ENCODE measurements at places on chromosomes 3 and 15.

DNA sequence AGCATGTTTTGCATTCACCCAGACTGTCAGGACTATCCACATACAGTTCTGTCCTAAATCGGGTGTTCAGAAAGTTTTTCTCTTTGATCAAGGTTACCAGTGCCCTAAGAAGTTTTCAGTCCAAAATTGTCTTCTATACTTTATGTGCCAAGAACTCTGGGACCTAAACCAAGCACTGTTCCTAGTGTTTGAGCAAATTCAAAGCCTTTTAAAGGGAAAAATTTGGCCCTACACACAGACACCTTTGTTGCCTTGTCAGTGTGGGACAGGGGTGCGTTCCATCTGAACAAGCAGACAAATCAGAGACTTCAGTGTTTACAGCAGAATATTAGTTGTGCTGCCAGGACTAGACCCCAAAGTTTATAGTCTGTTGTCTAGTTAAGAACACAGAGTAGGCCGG lies 50.6 kb downstream of the DGKG start:
- DNase-seq = no peak

DNA sequence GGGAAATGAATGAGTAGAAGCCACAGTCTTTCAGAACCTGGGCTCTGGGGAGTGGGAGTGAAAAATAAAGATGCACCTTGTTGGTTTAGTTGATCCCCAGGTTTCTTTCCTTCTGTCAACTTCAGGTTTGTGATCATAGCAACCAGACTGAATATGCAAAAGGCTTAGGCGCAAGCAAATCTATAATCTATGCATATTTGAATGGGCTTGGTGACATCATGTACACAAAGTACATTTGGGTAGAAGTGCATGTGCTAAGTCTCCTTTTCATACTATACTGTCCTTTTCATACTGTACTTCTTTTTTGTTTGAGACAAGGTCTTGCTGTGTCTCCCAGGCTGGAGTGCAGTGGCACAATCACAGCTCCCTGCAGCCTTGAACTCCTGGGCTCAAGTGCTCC lies 132.4 kb upstream of the C2CD4B start:
- no peak for DNase-seq

DNA sequence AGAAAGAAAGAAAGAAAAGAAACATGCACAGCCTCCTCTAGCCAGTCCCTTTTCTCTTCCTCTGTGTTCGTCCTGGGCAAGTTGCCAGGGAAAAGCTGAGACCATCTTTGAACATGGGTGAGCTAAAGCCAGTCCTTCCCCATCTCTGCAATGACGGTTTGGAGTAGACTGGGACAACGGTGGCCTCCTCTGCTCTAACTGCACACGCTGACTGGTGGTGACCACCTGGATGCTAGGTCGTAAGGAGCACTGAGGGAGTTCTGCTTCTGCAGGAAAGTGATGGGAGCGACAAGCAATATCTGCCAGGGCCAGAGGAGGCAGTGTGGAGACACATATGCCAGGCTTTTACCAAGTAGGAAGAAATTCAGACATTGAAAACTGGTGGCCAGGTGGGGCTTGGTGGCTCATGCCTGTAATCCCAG lies 111.7 kb downstream of the NUP210 start:
- peak; percentile 9 for DNase-seq

- no peak for DNase-seq
These were observed 21.6 kb downstream of the ACSBG1 start for GRCh38 chr15:78212546-78213424.

GRCh38 chr3:195077611-195078540 lies 193.1 kb downstream of the XXYLT1 start:
- no peak for DNase-seq

GRCh38 chr3:149327156-149327555 lies 6.3 kb downstream of the TM4SF18 start:
- no peak for DNase-seq

DNA sequence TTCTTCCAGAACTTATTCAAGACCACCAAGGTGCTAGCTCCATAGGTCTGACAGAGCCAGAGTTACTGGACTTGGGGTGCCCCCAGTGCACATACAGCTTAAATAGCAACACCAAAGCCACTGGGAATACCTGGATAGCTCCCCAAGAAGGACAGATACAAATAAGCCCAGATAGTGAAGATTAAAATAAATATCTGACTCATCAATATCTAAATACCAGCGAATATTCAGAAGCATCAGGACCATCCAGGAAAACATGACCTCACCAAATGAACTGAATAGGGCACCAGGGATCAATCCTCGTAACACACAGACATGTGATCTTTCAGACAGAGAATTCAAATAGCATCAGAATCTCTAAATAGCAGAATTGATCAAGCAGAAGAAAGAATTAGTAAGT lies 931.6 kb downstream of the OTOL1 start:
- no peak for DNase-seq

- no peak for DNase-seq
These were observed 141.1 kb downstream of the PTPRG start for GRCh38 chr3:61702453-61702852.

- no peak for DNase-seq
These were observed 70.5 kb downstream of the PBRM1 start for GRCh38 chr3:52615166-52615565.

- no peak for DNase-seq
These were observed 44.3 kb downstream of the ATP1B3 start for GRCh38 chr3:141920701-141921100.

- no peak for DNase-seq
These were observed 3.9 kb upstream of the MAP1A start for GRCh38 chr15:43513550-43513949.

GRCh38 chr3:67685499-67685898 lies 31.1 kb upstream of the SUCLG2 start:
- no peak for DNase-seq

- DNase-seq = peak; percentile 58
These were observed 89.7 kb downstream of the AQP9 start for GRCh38 chr15:58227706-58228543.

- no peak for DNase-seq
These were observed 3.5 kb upstream of the ITGB5 start for GRCh38 chr3:124890573-124891190.

GRCh38 chr3:186540221-186540834 lies 3.9 kb downstream of the CRYGS start:
- peak; percentile 89 for DNase-seq

DNA sequence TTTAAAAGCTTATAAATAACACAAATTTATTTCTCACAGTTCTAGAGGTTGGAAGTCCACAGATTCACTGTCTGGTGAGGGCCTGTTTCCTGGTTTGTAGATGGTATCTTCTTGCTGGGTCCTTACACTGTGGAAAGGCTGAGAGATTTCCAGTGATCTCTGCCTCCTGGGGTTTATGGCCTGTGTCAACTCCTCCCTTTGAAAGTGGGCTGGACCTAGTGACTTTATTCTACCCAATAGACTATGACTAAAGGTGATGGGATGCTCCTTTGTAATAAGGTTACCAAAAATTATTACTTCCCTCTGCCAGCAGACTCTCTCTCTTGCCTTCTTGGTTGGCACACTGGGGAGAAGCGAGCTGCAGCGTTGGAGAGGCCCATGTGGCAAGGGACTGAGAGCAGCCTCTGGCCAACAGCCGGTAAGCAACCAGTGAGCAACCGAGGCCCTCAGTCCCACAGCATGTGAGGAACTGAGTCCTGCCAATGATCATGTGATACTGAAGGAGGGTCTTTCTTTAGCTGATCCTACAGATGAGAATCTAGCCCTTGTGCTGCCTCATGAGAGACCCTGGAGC lies 14.0 kb upstream of the COPG1 start:
- DNase-seq = no peak

- DNase-seq = no peak
These were observed 267.0 kb downstream of the ZBTB20 start for GRCh38 chr3:114880078-114880477.

DNA sequence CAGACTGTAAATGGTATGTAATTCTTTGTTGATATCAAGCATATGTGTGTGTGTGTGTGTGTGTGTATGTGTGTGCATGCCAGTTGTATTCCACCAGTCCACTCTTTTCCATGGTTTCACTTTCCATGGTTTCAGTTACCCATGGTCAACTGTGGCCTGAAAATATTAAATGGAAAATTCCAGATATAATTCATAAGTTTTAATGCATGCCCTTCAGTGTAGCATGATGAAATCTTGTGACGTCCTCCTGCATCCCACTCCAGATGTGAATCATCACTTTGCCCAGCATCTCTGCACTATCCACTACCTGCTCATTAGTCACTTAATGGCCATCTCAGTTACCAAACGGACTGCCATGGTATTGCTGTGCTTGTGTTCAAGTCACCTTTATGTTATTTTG lies 215.9 kb downstream of the GBE1 start:
- no peak for DNase-seq

DNA sequence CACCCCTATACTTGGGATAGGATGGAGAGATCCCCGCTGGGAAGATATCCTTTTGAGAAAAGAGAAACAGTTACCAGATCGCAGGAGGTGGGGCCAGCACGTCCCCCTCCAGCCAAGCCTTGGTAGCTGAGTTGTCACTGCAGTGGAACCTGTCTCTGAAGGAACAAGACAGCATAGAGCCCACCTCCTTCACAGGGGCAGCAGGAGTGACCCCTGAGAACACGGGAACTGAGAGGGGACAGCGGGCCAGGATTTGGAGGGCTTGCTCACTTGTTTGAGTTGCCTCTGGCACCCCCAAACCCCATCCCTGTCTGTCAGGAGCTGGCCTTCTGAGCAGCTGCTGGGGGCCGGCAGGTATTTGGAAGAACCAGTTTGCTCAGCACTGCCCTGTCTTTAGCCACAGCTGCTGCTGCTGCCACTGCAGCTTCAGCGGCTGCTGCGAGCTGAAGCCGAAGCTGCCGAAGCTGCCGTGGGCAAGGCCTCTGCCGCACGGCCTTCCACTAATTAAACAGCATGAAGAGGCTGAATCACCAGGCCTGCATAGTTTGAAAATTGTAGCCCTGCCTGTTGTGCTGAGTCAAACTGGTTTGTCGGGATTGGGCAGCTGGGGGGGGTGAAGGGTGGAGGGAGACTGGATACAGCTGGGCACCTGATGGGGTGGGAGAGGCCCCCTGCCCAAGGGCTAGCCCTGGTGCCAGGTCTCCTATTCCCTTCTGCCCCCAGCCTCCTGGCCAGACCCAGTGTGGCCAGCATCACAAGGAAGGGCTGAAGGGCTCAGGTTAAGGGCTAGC lies 4.0 kb downstream of the EPHB3 start:
- no peak for DNase-seq

- peak; percentile 88 for DNase-seq
These were observed 56.0 kb downstream of the ZMAT3 start for GRCh38 chr3:179015551-179016020.

DNA sequence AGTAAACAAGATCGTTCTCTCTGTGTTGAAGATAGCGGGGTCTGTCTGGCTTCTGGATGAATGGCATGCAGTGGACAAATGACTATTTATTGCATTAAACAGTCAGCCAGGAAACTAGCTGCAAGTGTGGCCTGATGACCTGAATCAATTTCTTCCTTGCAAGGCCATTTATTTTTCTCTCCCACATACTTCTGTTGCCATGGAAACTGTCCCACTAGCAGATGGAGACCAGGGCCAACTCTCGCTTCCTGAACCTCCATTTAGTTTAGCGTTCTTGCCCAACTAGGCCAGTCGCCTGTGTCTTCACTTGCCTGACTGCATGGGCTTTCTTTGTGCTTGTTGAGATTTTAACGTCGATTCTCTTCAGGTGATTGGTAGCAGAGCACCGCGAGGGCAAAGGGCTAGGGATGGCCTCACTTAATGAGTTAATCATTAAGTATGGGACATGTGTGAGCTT lies 27.6 kb downstream of the LMCD1 start:
- DNase-seq = no peak

- DNase-seq = no peak
These were observed 26.3 kb downstream of the GABRR3 start for GRCh38 chr3:98008855-98009254.

DNA sequence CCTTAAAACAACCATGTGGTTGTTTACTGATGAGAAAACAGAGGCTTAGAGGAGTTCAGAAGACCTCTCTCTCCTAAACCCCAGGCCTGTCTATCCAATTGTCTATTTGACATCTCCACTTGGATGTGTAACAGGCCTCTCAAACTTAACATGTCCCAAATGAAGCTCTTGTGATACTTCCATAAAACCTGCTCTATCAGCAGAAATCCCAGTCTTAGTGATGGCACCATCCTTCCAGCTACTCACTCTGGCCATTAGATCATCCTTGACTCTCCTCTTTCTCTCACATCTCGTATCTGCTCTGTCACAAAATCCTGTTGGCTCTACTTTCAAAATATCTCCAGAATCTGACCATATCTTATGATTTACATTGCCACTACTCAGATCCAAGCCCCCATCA lies 28.8 kb downstream of the EHHADH start:
- DNase-seq = no peak

- no peak for DNase-seq
These were observed 47.3 kb upstream of the NR2C2 start for GRCh38 chr3:14899993-14900618.

- DNase-seq = no peak
These were observed 156.8 kb upstream of the BCL6 start for GRCh38 chr3:187902041-187902471.

DNA sequence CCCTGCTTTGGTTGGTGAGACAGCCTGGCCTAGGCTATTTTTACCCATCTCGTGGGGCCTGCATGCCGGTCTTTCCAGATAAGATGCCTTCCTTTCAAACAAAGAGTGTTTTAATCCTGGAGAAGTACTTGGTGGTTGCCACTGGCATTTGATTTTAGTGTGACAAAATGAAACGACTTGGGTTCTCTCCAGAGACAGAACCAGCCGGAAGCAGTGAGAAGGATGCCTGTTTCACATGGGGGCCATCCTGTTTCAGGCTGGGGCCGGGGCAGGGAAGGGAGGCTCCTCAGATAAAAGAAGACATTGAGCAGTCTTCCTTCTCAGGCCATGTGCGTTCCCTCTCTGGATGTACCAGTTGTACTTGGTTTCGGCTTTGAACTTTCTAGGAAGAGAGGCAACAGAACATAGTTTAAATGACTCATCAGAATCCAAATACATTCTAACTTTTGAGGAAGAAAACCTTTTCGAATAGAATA lies 74.9 kb downstream of the TOP2B start:
- no peak for DNase-seq

- no peak for DNase-seq
These were observed 88.2 kb downstream of the PLOD2 start for GRCh38 chr3:146072824-146073223.
